CD4-positive, CD25-positive, alpha-beta regulatory T cell (primary cell): ENCODE measurements at places on chromosomes 2 and 18. TPM values are rescaled to one million over a fixed set of nuclear protein-coding genes. Genes with fewer than 3 reads are reported as not detected.

GRCh38 chr2:63649829-63650228 is 61.1 kb downstream of the MDH1 start:
- no peak for DNase-seq

The RAB6D gene
- not detected for total RNA-seq

The COLEC12 gene
- not detected for total RNA-seq

The L3MBTL4 gene
- 2.1 TPM for total RNA-seq

- DNase-seq, result no peak
Observed at GRCh38 chr2:71611781-71612527, 158.6 kb downstream of the DYSF start.

The ETAA1 gene
- total RNA-seq, result 10.5 TPM

DNA sequence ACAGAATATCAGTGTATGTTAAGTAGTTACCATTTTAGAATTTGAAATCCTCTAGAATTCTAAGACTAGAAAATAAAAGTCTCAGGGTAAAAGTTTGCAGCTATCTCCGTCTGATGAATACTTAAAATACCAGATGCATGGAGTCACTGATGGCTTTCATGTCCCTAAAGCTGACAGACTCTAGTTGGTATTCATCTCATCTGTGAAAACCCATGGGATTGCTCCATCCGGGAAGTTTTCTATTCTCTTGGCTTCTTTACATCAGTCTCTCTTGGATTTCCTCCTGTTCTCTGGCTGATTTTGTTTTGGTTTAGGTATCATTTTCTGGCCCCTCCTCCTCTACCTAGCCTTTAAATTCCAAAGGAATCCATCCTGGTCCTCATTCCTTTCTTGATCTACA is 465.6 kb upstream of the POU3F3 start:
- DNase-seq, result no peak

The MARCO gene
- total RNA-seq, result not detected

- DNase-seq, result no peak
Observed at GRCh38 chr2:28525481-28525880, 29.6 kb downstream of the PLB1 start.
